ENCODE measurements at places on chromosomes 2 and 18.

- no peak for DNase-seq
Measured at GRCh38 chr18:50674307-50674980, 114.6 kb downstream of the MAPK4 start.

DNA sequence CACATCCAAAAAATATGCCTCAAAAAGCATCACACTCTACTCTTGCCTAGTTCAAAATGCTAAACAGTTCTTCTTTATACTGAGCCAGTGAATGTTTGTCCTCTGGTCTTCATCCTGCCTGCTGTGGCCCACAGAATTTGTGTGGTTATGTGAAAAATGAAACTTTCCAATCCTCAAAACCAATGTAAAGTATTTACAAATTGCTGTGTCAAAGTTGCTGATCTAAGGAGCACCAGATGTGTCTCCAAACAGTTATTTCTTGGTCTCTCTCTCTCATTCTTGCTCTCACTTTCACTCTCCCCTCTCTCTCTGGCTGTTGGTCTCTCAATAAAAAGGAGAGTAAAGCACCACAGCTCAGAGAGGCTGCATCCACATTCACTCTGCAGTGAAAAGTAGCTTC lies 23.0 kb downstream of the EPHA4 start:
- DNase-seq = peak; percentile 44

DNA sequence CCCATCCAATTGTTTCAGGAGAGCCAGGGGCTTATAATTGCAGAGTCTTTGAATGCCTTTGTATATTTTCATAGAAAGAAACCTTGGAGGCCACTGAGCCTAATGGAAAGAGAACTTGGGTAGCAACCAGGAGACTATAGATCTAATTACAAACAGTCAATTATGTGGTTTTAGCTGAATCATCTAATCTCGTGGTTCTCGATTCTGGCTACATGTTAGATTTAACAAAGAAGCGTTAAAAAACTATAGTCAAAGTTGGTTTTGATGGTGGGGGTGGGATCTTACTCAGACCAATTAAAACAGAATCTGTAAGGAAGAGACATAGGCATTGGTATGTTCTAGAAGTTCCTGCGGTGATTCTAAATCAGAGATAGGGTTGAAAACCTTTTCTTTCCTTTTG lies 344.1 kb downstream of the CNTNAP5 start:
- DNase-seq = no peak

- DNase-seq = no peak
Measured at GRCh38 chr2:161042990-161043625, 117.1 kb upstream of the TANK start.

GRCh38 chr2:69789175-69789721 lies 40.2 kb upstream of the GMCL1 start:
- DNase-seq = peak; percentile 90

- DNase-seq = no peak
Measured at GRCh38 chr2:28636491-28636890, 115.1 kb upstream of the PPP1CB start.

GRCh38 chr2:866887-867286 lies 83.8 kb upstream of the SNTG2 start:
- DNase-seq = no peak

- peak; percentile 69 for DNase-seq
Measured at GRCh38 chr18:10072671-10073175, 158.9 kb downstream of the VAPA start.

- DNase-seq = peak; percentile 95
Measured at GRCh38 chr2:38092196-38092902, 16.4 kb upstream of the CYP1B1 start.
